ENCODE measurements at places on chromosomes 4 and X. TPM values are rescaled to one million over a fixed set of nuclear protein-coding genes. Genes with fewer than 3 reads are reported as not detected.

- no peaks in the 10 kb centered on the region for H3K4me1 ChIP-seq
- no peak overlapping the region for H3K27ac ChIP-seq
- H3K27me3 ChIP-seq: no peaks in the 10 kb centered on the region
- DNase-seq: no peak
- no peaks in the 10 kb centered on the region for H3K36me3 ChIP-seq
Measured at GRCh38 chr4:8090312-8090711, 68.3 kb downstream of the ABLIM2 start.

DNA sequence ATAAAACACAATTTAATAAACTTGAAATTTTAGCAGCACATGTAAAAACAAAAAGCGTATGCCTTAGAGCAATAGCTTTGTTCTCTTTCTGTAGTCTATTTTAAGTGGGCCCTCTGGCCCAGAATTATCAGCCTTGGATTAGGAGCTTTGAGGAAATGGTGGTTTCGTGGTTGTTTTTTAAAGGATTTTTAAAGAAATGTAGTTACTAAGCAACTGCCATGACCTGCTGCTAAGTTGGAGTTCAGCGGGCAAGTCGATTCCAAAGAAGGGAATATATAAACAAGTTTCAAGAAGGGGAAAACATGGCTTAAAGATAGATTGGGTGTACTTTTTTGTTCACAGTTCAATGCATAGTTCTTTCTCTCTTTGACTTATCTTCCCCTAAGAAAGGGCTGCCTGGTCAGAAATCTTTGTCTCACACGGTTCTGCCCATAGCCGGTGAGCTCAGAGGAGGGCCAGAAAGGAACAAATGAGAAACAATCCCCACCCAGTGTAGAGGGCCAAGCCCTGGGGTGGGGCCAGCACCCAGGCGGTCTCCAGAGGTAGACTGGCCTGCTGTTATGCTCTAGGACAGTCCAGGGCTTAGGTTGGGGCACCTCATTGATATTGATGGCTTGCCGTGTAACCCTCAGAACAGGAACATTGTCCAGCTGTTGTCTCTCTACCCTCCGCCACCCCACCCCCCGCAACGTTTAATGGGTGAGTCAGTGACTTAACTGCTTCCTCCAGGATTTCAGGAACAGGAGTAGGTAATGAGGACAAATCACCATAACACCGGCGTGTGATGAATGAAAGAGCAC is 32.5 kb downstream of the DLG3 start:
- peaks cover 51% of the 10 kb centered on the region for H3K4me1 ChIP-seq
- peak overlapping the region; percentile 63 for H3K27ac ChIP-seq
- H3K36me3 ChIP-seq: no peaks in the 10 kb centered on the region
- peak; percentile 69 for DNase-seq
- no peaks in the 10 kb centered on the region for H3K27me3 ChIP-seq
- H3K4me3 ChIP-seq: no peak overlapping the region

GRCh38 chrX:65451663-65452062 is 82.9 kb downstream of the LAS1L start:
- no peaks in the 10 kb centered on the region for H3K36me3 ChIP-seq
- H3K27me3 ChIP-seq: no peaks in the 10 kb centered on the region
- H3K27ac ChIP-seq: no peak overlapping the region
- no peaks in the 10 kb centered on the region for H3K4me1 ChIP-seq

DNA sequence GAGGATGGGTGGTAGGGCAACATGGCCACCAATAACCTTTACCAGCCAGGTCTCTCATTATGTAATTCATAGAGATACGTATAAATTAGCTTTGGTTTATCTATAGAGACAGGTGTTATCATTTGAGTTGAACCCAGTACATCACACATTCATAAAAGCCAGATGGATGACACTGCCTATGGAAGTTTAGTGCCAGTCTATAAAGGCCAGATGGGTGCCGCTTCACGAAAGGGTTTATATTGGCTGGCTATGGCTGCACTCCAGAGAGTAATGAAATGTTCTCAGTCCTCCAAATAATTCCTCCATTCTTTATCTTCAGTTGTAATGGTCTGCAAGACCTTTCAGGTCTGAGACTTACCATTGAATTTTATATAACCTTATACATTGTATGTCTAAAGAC is 331.9 kb upstream of the NR3C2 start:
- H3K27ac ChIP-seq: no peak overlapping the region
- H3K4me3 ChIP-seq: no peak overlapping the region
- H3K36me3 ChIP-seq: no peaks in the 10 kb centered on the region
- DNase-seq: no peak
- no peaks in the 10 kb centered on the region for H3K27me3 ChIP-seq

The XG gene
- not detected for total RNA-seq

The PPP4R3C gene
- not detected for total RNA-seq
